ENCODE measurements at places on chromosomes 7 and 10.

- no peak for DNase-seq
Observed at GRCh38 chr10:116185199-116185867, 87.7 kb downstream of the GFRA1 start.

DNA sequence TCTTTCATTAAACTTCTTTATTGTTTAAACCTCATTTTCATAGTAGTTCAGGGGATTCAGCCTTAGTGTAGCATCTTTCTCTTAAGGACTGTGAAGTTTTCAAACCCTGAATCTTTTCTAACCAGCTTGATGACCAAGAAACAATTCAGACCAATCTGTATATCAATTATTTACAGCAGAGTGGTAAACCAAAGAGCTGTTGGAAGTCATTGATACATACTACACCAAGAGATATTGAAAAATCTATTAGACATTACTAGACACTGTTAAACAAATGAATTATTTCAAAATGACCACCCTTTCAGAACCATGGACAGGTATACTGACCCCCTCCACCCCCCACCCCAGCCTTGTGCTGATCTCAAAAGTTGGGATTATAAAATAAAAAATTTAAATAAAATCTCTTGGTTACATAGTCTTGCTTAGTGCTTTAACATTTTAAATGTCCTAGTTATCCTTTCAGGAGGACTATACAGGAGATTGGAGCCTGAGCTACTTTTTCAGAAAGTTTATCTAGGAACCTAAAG lies 143.9 kb upstream of the LSM8 start:
- no peak for DNase-seq

DNA sequence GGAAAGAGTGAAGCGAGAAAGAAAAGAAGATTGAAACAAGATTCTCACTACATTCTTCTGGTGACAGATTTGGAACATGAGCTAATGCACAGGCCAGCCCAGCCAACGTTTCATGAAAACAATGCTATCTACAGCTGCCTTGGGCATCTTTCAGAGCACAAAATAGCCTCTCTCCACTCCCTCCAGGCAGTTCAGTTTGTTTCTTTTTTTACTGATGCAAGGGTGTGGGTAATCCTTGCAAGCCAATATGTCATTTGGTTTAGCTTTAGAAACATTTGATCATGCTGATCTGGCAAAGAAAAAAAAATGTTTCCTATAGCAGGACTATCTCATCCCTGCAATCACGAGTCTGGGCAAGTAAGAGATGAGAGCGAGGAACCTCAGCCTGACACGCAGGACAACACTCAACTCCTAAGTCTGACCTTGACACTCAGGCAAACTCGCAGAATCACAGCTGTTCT lies 35.9 kb downstream of the SVIL start:
- no peak for DNase-seq

DNA sequence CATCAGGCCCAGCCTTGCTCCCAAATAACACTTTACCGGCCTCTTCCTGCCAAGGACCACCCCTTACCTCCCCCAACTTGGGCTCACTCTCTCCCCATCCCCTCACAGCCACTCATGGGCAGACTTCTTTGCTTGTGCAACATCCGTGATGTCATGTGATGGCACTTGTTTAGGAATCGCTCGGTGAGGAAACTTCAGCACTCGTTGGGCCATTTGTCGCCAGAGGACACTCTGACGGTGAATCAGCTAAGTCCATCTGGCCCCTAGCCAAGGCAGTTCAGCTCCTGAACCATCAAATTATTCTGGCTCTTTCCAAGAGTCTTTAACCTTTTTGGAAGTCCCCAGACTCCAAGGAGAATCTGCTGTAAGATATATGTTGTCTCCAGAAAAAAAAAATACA lies 19.2 kb downstream of the BTBD16 start:
- no peak for DNase-seq

- DNase-seq, result no peak
Observed at GRCh38 chr7:34133356-34133982, 228.1 kb downstream of the BMPER start.

- DNase-seq, result no peak
Observed at GRCh38 chr10:114142018-114142417, 32.0 kb downstream of the CCDC186 start.

GRCh38 chr10:34489411-34489810 lies 325.7 kb downstream of the PARD3 start:
- DNase-seq, result no peak
